ENCODE measurements at places on chromosomes 16 and 17.

DNA sequence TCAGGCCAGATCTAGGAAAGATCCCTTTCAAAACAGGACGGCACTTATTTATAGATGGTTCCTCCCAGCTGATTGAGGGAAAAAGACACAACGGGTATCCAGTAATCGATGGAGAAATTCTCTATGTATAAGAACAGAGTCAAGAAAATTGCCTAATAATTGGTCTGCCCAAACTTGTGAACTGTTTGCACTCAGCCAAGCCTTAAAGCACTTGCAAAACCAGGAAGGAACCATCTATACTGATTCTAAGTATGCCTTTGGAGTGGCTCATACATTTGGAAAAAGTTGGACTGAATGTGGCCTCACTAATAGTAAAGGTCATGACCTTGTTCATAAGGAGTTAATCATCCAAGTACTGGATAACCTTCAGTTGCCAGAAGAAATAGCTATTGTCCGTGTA is 5.9 kb downstream of the HPR start:
- DNase-seq: no peak

GRCh38 chr17:7258731-7259554 is 3.3 kb downstream of the CLDN7 start:
- DNase-seq: no peak

GRCh38 chr16:66374176-66374575 is 7.7 kb downstream of the CDH5 start:
- DNase-seq: no peak

- no peak for DNase-seq
Measured at GRCh38 chr16:4018391-4018790, 97.9 kb downstream of the ADCY9 start.

GRCh38 chr17:72287586-72287985 is 166.8 kb downstream of the SOX9 start:
- no peak for DNase-seq

DNA sequence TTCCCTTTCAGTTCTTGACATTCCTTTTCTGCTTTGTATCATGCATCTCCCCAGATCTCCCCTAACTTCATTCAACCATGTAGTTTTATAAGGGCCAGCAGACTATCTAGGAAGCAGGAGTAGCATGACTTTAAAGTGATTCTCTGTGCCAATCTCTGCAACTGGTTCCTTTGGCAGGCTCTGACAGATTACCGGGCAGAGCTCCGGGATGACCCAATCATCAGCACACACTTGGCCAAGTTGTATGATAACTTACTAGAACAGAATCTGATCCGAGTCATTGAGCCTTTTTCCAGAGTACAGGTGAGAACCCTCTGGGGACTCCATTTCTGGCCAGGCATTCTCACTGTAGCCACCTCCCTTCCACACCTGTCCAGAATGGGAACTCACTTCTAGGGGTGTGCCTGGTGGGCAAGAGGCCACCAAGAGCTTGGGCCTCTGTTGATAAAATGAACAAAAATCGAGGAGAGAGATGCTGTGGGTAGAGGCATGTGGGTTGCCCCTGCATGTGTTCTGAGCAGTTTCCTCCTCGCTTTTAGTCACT is 7.6 kb upstream of the CDK5R1 start:
- no peak for DNase-seq

DNA sequence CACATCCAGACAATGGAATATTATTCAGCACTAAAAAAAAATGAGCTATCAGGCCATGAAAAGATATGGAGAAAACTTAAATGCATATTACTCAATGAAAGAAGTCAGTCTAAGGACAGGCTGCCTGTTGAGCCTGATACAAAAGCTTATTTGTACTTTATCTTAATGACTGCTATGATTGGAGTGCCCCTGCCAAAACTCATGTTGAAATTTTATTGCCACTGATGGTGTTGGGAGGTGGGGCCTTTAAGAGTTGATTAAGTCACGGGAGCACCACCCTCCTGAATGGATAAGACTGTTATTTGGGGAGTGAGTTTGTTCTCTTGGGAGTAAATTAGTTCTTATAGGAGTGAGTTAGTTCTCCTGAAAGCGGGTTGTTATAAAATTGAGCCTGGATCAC is 9.9 kb downstream of the C17orf67 start:
- DNase-seq: no peak

- DNase-seq: no peak
Measured at GRCh38 chr17:3735515-3735914, 11.8 kb downstream of the HASPIN start.

GRCh38 chr16:86901483-86901882 is 323.1 kb downstream of the FOXL1 start:
- DNase-seq: no peak

Measured in NCI-H1930 (cell line).